Fibroblast of skin of abdomen (primary cell): ENCODE measurements at places on chromosomes 2 and 18.

GRCh38 chr18:46215902-46216723, 111.9 kb downstream of the HAUS1 start:
- DNase-seq: no peak

- peak; percentile 52 for DNase-seq
Observed at GRCh38 chr2:202870431-202871299, 901 bp downstream of the ICA1L start.

DNA sequence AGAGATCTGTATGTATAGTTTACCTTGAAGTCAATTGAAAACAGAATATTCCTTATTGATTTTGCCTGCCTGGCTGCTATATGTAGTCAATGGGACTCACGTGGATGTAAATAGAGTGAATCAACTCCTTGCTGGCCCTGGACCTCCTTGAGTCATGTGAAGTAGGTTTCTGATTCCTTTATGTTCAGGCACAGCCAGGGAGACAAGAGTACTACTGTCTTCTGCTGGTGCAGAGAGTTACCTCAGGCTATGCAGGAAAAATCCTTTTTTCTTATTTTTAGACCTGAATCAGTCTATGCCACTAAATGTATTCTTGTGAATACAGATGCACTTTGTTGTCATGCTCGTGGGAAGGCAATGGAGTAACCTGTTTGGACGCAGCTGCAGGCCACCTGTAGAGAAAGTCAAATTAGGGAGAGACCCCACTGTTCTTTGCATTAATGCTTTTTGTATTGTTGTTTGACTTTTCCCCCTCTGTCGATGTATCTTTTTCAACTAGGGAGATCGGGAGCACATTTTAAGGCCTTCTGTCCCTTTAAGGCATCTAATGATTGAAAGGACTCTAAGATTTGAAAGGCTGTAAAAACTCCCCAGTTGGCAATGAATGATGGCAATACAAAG, 473.9 kb downstream of the ARHGAP15 start:
- no peak for DNase-seq

DNA sequence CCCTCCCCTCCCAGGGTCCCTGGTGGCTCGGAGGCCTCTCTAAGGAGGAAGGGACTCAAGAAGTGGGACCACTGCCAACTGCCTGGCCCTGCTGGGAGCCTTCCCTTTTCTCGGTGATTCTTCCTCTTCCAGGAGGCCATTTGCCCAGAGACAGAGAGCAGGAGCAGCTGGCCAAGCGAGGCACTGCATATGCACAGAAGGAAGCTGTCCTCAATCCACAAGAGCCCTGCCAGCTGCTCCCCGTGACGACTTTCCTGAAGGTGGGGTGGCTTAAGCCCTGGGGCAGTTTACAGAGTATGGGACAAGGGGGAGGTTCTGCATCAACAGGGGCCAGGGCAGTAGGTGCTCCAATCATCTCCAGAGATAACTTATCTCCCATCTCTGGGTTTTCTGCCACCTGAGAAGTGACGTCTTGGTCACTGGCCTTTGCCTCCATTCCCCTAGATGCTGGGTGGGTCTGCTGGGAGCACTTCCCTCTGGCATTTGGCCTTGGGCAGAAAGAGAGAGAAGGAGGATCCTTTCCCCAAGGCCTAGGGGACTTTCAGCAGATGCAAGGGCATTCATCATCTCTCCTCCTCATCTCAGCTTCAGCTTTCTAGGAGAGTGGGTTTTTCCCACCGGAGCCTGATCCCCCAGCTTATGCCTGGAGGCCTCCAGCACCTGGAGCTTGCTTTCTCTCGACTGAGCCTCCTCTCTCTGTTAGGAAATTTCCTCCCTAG, 28.5 kb downstream of the CIB4 start:
- no peak for DNase-seq

GRCh38 chr2:102782933-102783332, 21.1 kb downstream of the TMEM182 start:
- DNase-seq: no peak

- DNase-seq: peak; percentile 47
Observed at GRCh38 chr2:37576831-37577230, 94.6 kb downstream of the CDC42EP3 start.

DNA sequence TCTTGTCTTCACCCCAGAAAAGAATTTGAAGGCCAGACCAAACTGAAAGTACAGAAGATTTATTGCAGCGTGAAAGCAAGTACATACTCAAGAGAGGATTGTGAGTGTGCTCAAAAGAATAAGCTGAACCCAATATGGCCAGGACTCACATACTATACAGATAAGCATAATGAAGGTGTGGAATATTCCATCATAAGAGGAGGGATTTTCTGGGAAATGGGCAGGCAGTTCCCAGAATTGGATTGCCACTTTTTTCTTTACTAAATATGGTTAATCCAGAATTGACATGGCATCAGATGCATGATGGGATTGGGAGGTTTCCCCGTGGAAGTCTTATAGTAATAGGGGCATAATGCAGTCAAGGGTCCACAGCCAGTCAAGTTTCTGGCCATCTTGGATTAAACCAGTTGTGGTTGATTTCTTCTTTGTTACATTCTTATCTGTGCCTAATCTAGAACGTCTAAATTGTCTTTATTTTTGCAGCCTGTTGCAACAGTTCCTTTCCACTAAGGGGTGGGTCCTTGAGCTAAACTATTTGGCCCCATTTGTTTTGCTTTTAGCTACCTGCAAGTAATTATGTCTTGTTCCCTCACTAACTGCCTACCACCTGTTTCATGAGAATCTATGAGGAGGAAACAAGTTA, 9.0 kb downstream of the SP140L start:
- no peak for DNase-seq

- DNase-seq: peak; percentile 58
Observed at GRCh38 chr2:73776381-73776780, 3.5 kb downstream of the DUSP11 start.

DNA sequence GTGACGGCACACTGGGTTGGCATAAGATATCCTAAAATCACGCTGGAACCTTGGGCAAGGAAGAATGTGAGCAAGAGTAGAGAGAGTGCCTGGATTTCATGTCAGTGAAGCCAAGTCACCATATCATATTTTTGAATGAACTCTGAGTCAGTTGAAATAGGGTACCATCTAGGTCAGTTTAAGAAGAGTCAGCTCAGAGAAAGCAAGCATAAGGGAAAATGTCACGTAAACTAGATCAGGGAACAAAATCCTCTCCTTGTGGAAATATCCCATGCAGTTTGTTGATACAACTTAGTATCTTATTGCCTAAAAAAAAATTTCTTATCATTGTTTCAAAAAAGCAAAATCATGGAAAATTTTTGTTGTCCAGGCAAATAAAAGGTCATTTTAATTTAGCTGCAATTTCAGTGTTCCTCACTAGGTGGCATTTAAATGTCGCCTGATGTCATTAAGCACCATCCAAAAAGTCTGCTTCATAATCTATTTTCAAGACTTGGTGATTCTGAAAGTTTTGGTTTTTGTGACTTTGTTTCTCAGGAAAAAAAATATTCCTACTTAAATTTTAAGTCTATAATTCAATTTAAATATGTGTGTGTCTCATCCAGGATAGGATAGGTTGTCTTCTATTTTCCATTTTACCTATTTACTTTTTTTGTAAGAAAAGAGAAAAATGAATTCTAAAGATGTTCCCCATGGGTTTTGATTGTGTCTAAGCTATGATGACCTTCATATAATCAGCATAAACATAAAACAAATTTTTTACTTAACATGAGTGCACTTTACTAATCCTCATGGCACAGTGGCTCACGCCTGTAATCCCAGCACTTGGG, 19.6 kb downstream of the RSAD2 start:
- DNase-seq: peak; percentile 33

GRCh38 chr18:36770315-36770946, 58.4 kb downstream of the TPGS2 start:
- no peak for DNase-seq

DNA sequence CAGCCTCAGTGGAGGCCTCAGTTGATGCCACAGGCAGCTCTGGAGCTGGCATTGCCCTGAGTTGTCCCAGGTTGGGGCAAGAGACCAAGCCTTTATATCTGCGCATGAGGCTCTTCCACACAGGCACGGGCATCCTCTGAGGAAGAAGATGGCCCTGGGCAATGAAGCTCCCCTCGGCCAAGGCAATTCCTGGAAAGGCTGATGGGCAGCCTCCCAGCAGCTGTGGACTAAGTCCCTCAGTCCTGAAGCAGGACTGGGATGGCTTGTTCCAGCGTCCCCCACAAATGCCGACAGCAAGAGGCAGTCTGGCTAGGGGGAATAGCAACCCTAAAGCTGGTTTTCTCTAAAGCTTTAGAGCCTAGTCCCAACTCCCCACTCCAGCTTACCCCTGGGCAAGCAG, 90.0 kb downstream of the TFCP2L1 start:
- DNase-seq: no peak

- no peak for DNase-seq
Observed at GRCh38 chr2:157540102-157540501, 88.6 kb downstream of the ACVR1C start.

DNA sequence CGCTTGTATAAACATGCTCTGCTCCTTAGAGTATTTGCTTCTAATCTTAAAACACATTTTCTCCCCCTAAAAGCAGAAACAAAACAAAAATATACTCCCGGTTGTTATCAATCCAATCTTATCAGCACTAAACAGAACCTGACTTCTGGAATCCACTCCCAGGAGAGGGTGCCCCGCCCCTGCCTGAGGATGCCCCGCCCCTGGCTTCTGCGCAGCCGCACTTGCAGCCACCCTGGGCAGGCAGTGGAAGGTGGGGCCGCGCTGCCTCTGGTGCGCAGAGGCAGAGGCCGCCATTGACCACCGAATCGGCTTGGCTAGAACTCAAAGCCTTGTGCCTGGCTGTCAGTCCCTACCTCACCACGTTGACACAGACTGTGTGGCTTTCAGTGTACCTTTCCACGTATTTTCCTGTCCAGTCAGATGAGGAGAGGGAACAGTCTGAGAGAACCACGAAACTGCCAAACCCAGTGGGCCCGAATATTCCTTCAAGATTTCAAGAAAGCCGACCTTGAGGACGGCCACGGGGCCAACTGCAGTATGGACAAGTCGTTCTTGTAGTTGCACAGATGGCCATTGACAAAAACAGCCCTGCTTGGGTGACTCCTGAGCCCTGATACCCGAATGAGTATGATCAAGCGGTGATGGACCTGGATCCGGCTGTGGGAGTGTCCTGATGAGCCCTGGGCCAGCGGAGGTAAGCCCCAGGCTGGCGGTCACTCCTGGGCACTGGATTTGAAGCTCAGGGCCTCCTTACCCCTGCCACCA, 46.2 kb upstream of the ARHGAP28 start:
- DNase-seq: no peak

- peak; percentile 97 for DNase-seq
Observed at GRCh38 chr18:59123588-59124369, 15.9 kb upstream of the SEC11C start.

DNA sequence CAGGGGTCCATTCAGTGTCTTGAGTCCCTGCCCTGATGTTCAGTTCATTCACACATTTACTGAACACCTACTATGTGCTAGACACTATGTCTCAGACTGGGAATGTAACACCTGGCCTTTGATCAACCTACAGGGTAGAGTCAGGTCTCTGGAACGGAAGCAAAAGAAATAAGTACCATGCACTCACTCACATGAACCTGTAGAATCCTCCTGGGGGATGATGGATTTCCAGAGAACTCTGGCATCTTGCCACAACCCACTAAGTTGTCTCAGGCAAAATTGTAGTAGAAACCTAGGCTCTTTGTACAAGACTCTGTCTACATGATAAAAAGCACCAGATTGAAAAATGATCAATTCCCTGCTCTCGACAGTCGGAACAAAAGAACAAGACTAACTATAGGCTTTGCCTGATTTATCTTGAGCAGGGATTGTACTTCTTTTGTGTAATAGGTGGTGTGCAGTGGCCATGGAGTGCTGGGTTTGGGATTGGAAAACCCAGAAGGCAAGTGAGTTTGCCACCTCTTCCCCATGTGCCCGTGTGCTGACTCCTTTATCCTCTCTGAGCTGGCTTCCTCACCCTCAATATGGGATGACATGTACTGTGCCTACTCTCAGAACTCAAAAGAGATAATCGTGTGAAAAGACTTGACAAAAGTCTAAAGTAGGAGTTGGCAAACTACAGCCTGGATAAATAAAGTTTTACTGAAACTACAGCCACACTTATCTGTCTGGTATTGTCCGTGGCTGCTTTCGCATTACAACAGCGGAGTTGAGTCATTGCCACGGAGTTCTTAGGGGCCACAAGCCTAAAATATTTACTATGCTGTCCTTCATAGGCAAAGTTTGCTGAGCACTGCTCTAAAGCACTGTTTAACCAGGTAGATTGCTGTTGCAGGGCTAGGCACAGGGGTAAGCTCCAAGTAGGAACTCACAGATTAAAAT, 4.4 kb downstream of the CAPN14 start:
- DNase-seq: no peak
